Dermis blood vessel endothelial cell (primary cell): ENCODE measurements at places on chromosomes 2 and 18. TPM values are rescaled to one million over a fixed set of nuclear protein-coding genes. Genes with fewer than 3 reads are reported as not detected.
A peak's percentile ranks its signal among the peaks of the same experiment; 100 is the strongest.

GRCh38 chr2:198293281-198293680, 488.9 kb downstream of the PLCL1 start:
- DNase-seq = no peak

DNA sequence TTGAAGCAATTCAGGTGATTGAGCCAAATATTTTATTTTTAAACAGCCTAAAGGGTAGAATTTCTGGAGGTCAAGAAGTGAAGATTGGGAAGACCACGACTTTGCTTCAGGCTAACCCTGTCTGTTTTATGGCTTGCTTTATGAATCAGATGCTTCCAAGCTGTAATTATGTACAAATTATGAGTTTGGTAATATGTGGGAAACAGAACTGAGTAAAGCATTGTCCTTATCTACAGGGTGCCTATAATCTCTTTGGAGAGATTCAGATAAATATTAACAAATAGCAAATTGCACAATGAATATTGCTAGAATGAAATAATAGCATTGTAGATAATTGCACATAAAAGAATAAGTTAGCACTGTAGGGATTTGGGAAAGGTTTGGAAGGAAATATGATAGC, 539.4 kb upstream of the CDH2 start:
- no peak for DNase-seq

GRCh38 chr2:62774555-62775366, 69.2 kb downstream of the EHBP1 start:
- DNase-seq = peak; percentile 69

The SLC19A3 gene
- 0.14 TPM in 1 of 2 replicates, not detected in the other for total RNA-seq

The CYP26B1 gene
- total RNA-seq = under 0.01 and 0.60 TPM in 2 replicates

The ZBTB7C gene
- total RNA-seq = under 0.01 TPM in 1 of 2 replicates, not detected in the other

The LRATD1 gene
- 1.7 and 2.4 TPM in 2 replicates for total RNA-seq

- DNase-seq = no peak
Measured at GRCh38 chr18:48168861-48169260, 238.4 kb upstream of the SMAD2 start.

DNA sequence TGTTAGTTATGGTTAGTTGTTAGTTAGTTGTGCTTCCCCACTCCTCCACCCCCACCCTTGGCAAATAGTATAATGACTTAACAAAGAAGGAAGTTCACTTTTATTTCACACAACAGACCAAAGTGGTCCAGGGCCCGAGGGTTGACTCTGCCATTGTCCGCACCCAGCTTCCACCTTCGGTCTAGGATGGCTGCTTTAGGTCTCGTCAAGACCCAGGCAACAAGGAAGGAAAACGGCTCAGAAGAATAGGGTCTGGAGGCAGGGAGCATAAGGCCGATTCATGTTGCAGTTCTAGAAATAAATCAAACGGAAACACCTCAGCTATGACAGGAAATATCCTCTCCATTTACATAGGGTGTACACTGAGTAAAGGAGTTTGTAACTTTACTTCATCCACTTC, 206.0 kb upstream of the CXCR4 start:
- no peak for DNase-seq

GRCh38 chr2:157168501-157168900, 89.0 kb upstream of the GALNT5 start:
- no peak for DNase-seq

GRCh38 chr2:58138396-58139030, 91.9 kb downstream of the VRK2 start:
- peak; percentile 4 for DNase-seq

GRCh38 chr2:102788885-102789260, 27.0 kb downstream of the TMEM182 start:
- no peak for DNase-seq

- no peak for DNase-seq
Measured at GRCh38 chr2:222304737-222305515, 6.1 kb upstream of the PAX3 start.

DNA sequence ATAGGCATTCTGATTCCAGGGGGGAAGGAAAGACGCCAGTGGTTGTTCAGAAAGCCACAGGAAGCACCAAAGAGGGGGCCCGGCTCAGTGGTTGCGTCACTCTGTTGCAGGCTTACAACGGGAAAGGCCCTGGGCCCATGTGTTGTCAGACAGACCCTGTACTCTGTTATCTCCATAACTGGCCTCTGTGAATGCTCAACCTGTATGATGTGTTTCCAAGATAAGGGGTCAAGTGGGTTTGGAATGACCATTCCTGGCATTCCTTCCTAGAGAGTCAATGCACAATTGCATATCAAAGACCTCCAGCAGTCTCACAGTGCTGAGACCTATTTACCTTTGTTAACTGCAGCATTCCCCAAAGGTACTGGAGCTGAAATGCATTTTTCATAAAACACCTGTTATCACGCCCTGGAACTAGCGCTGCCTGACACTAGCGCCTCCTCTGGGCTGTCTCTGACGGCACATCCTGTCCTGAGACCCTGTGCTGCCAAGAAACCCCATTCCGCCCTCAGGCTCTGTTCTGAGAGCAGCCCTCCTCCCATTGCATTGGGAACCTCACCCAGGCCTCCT, 13.2 kb upstream of the LRRFIP1 start:
- DNase-seq = peak; percentile 91

The FBXO15 gene
- 1.7 TPM in 1 of 2 replicates, not detected in the other for total RNA-seq

The GDF7 gene
- total RNA-seq = 5.4 and 28.1 TPM in 2 replicates

DNA sequence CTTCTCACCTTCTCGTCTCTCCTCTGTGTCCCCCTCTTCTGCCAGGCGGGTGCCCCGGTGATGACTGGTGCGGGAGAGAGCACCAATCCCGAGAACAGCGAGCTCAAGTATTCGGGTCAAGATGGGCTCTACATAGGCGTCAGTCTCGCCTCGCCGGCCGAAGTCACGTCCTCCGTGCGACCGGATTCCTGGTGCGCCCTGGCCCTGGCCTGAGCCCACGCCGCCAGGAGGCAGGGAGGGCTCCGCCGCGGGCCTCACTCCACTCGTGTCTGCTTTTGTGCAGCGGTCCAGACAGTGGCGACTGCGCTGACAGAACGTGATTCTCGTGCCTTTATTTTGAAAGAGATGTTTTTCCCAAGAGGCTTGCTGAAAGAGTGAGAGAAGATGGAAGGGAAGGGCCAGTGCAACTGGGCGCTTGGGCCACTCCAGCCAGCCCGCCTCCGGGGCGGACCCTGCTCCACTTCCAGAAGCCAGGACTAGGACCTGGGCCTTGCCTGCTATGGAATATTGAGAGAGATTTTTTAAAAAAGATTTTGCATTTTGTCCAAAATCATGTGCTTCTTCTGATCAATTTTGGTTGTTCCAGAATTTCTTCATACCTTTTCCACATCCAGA, 31.3 kb downstream of the GATA6 start:
- DNase-seq = no peak

The GPR55 gene
- total RNA-seq = not detected in 2 replicates

The ITGB1BP1 gene
- total RNA-seq = 41.0 and 52.5 TPM in 2 replicates

DNA sequence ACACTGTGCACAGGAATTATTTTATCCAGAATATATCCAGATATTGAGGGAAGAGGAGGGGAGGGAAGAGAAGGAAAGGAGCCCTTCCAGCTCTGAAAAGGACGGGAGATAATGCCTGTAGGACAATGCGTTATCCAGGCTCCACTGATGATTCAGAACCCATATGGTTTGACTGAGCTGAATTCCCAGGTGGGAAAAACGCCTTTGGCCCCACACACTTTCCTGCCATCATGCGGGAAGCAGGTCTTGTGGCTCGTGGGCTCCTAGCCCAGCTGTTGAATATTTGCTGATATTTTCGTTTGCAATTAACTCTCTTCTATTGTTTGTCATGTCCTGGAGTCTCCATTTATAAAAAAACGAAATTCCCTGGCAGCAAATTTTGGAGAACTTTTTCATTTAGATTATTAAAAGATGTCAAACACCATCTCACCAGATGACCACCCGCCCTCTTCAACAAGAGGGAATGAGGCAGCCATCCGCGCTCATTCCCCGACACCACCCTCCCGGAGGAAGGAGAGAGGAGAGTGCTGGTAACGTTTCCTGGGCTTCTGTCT, 8.9 kb downstream of the COL6A3 start:
- DNase-seq = no peak

GRCh38 chr2:207352978-207353671, 176.6 kb upstream of the CREB1 start:
- peak; percentile 37 for DNase-seq

DNA sequence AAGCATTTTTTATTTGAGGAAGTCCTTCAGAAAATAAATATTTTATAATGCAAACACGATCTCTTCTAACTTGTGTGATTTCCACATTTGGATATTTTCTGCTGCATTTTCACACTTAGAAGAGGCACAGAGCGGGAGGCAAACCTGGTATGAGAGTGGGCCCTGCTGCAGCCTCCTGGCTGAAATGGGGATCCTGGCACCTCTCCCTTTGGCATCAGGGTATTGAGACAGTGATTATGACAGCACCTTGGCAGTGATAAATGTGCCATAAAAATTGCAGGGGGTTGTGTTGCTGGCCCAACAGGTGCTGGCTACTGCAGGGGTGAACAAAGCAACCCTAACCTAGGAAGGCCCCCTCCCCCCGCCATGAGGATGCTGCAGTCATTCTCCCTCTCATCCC, 128.6 kb downstream of the TSN start:
- DNase-seq = no peak

- peak; percentile 67 for DNase-seq
Measured at GRCh38 chr18:36296650-36297416, 680 bp upstream of the FHOD3 start.

GRCh38 chr18:54948350-54948837, 10.9 kb downstream of the CCDC68 start:
- no peak for DNase-seq

DNA sequence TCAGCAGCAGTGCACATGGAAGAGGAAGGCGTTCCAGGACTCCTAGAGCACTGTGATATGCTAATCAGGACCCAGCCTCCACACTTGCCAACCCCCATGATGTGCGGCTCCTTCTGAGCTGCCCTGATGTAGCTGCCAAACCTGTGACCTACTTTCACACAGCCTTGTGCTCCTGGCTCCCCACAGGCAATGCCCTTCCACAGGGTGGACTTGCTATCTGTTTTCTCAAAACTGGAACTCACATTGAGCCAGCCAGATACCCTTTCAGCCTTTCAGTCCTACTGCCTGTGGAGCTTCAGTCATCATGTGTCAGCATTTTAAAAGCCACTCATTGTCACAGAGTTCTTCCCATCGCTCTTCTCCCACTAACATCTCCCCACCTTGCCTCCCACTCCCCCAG, 181.6 kb downstream of the AFF3 start:
- no peak for DNase-seq

DNA sequence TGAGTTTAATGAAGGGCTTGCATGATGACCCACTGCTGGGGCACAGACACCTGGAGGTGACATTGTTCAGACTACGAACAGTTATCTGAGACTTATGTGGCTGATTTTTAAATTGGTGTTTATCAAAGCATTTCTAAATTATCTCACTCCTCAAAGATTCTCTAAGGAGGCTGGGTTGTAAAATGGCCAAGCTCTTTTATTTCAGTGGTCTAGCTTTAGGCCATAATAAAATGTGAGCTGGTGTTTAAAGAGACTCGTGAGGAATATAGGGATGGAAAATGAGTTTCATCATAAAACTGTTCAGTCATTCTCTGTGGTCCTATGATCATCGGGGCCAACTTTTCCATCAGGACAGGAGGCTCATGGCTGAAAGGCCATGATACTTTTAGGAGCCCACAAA, 93.4 kb downstream of the SPP2 start:
- no peak for DNase-seq

- DNase-seq = no peak
Measured at GRCh38 chr18:78563110-78563509, 416.5 kb upstream of the SALL3 start.

GRCh38 chr2:190355968-190356644, 12.7 kb downstream of the INPP1 start:
- DNase-seq = peak; percentile 19

- no peak for DNase-seq
Measured at GRCh38 chr18:79597176-79597830, 82.3 kb upstream of the CTDP1 start.

The SNED1 gene
- 23.4 and 25.2 TPM in 2 replicates for total RNA-seq

DNA sequence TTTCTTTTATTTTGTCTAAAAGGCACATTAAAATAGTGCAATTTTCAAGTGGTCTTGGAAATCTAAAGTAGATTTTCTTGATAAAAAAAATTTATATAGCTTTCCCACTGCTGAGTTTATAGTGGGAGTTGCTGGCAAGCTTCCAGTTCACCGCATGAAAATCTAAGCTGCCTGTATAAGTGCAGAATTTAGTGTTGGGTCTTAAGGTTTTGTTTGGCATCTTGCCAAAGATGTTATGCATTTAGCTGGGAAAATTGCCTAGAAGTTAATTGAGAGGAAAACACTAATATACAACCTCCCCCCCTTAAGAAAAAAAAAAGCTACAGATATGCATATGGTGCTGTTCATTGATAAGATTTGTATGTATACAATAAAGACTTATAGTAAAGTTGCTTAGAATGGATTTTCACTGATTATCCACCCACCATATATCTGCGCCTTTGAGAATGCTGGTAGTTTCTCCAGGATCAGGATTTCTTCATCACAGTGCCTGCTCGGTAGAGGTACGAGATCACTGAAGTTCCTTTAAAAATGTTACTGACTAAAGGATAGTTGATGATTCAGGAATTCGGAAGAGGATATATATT, 803.2 kb upstream of the POU3F3 start:
- no peak for DNase-seq

DNA sequence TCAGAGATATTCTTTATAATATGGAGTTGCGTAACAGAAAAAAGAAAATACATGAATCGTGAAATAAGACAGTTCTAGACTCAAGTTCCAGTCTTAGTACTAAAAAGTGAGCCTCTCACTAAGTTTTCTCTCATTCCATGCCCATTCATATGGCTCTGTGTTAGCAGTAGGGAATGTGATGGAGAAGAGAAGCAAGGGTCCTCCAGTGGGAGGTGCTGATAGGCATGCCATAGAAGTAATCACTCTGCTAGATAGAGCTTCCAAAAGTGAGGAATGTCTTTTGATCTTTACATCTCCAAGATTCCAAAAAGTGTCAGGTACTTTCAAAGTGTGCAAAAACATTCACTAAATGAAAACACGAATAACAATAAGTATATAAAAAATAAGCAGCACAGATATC, 678.4 kb downstream of the DCDC2C start:
- no peak for DNase-seq

DNA sequence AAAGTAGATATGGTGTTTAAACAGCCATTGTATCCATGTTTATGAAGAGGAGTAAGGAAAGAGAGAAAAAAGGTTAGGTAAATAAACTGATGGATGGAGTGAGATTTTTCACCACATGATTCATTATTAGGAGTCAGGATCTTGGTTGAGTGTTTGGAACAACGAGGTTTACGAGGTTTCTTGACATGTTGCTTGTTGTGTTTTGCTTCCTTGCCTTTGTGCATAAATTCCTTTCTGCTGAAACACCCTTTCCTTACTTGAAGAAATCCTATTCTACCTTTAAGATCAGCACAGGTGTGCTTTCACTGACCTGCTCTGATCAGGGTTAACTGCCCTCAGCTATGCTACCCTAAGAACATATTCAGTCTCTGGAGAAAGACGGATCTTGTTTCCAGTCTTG, 66.6 kb downstream of the EFEMP1 start:
- no peak for DNase-seq

DNA sequence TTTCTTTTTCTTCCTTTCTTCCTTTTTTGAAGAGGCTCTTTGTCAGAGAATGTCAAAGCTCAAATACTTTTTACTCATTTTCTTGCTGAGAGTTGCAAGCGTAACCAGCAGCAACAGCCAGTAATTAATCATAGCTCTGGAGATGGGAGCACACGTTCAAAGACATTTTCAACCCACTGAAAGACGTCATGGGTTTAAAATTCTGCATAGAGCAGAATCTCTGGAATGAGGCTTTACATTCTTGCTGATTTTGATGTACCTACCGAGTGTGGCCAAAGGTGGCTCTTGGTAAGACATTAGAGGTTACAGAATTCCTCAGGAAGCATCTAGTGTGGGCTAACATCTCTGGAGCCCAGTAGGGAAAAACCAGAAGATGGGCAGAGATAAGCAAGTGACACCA, 292.5 kb downstream of the MTX2 start:
- DNase-seq = no peak

The MC5R gene
- total RNA-seq = not detected in 2 replicates
